ENCODE measurements at places on chromosomes 3 and 15.

DNA sequence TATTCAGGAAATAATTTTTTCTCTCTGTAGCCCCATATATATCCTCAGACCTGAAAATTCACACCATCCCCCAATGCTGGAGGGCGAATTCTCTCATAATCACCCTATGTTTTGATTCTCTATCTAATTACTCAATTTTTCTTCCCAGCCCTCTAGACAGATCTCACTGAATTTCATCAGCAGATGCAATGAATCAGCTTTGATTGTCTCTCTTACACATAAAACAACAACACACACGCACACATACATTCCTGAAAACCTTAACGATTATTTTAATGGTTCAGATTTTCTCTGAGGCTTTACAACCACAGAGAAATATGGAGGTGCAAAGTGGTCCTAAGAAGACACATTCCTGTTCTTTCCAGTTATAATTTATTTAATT is 11.1 kb downstream of the RBMS3 start:
- no peak for DNase-seq

DNA sequence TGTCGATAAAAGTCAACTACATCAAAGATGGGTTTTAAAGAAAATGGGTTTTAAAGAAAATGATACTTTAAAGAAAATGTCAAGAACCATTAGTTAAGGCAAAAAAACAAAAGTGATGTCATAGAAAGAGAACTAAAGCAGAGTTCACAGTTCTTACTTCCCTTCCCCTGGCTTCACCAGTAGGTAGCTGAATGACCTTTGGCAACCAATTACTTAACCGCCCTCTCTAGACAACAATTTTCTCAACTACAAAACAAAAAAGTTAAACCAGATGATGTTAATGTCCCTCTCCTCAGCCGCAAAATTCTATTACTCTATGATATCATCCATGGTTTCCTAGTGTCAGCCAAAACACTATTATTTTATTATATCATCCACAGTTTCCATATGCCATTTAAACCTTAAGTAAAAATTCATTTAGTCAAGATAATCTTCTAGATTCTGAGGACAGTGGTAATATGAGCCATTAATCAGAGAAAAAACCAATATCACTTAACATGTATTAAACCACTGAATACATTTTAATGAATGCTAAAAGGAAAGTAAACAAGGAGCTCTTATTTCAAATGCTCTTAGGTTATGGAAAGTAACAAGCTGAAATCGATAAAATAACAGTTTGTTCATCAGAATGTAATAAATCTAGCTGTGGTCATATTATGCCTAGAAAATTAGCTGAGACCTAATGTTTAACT is 13.1 kb downstream of the RYK start:
- no peak for DNase-seq

- no peak for DNase-seq
These were observed 35.4 kb upstream of the XXYLT1 start for GRCh38 chr3:195306369-195306768.

GRCh38 chr15:54347082-54347827 is 369.0 kb downstream of the UNC13C start:
- DNase-seq, result no peak

DNA sequence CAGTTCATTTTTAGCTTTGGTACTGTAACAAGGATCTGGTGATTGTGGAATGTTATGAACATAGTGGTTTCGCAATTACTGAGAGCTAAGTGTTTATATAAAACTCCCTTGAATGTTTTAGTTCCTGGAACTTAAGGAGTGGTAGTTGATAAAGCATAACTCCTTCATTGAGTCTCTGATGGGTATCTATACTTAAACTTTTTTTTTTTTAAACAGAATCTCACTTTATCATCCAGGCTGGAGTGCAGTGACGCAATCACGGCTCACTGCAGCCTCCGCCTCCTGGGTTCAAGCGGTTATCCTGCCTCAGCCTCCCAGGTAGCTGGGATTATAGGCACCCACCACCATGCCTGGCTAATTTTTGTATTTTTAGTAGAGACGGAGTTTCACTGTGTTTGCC is 11.3 kb downstream of the PRKCI start:
- DNase-seq, result no peak

GRCh38 chr3:123881771-123882170 is 2.4 kb downstream of the MYLK start:
- no peak for DNase-seq

DNA sequence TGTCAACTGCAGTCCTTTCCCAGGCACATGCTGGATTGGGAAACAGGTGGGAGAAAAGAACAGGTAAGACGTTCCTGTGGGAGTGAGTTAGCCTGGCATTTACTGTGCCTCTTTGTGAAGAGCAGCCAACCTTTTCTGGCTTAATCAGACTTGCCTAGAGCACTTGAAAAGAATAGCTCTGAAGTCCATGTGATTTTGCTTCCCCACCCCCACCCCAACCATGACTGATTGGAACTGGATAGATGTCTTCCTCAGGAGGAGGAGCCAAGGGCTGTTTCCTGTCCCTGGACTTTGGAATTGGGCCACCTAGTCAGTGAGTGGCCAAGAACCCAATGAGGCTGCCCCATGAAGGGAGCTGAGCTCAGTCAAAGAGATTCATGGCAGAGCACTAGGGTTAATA is 4.7 kb upstream of the TMEM41A start:
- DNase-seq, result no peak

DNA sequence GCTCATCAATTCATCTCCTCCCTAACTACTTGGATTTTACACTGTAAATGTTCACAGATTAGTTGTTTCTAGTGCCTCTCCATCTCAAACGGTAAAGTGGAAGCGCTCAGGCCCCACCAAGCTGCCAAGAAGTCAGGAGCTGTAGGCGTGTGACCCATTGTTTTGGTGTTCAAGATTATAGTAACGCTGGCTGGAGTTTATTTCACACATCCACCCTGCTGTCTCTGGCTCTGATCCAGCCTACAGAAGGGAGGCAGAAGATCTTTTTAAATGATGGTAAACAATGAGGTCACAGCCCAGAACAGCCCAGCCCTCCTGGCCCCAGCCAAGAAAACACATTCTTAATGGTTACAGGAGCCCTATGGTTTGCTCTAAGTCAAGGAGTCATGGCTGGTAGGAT is 25.7 kb upstream of the GALNT15 start:
- DNase-seq, result no peak

GRCh38 chr3:100076731-100077529 is 37.4 kb downstream of the FILIP1L start:
- no peak for DNase-seq

DNA sequence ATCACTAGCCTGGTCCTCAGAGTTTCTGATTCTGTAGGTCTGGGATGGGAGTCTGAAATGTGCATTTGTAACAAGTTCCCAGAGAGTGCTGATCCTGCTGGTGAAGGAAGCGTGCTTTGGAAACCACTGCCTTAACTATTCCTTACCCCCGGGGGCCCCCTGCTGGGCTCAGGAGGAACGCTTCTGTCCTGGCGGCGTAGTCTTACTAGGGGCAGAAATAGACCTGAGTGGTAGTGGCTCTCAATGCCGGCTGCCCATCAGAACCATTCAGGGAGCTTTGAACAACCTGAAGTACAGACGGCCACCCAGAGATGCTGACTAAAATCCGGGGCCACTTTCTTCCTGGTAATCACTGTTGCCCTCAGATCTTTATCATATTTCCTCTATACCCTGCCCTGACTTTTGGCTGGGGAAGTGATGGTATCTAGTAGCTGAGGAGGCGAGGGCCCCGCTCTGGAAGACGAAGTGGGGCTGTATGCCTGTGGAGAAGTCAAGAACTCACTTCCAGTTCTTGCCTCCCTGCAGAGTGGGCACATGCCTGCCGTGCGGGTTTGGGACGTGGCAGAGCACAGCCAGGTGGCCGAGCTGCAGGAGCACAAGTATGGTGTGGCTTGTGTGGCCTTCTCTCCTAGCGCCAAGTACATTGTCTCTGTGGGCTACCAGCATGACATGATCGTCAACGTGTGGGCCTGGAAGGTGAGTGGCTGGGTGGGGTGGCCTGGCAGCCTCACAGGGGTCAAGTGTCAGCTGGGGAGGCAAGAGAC is 16.3 kb upstream of the JMJD7 start:
- peak; percentile 83 for DNase-seq

DNA sequence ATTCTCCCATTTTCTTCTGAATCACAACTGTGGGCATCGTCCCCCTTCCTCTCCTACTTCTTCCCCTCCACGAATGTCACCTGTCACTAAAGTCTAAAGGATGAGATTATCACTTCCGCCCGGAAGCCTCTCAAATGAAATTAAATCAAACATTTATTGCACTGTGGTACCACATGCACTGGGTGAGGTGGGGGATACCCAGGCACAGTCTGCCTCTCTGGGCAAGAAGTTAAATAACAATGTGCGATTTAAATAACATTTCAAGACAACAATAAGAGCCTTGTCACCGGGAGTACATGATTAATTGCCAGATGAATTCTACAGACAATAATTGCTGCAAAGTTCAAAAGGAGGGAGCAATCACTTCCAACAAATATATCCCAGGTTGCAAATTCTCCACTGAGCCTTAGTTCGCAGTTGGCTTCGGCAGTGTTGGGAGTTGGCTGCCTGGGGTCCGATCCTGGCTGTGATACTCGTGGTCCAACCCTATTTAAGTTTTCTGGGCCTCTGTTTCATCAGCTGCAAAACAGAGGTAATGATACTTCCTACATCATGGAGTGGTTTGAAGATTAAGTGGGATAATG is 77.7 kb downstream of the FOXP1 start:
- DNase-seq, result no peak
